ENCODE measurements at places on chromosomes 4 and X.

DNA sequence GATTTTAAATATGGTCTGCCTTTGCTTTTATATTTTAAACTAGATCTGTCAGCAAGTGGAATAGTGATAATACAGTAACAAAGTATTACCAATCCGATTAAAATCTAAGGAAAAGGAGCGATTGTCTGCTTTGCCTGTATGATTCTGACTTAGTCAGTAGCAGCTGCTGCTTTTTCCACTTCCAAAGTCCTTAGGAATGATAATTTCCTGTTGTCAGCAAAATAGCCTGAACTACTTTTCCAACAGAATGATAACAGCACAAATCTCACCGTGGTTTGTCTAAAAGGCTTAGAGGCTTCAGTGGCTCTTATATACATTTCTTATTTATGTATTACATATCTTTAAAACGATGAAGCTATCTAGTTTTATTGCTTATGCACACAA, 290.0 kb downstream of the ANK2 start:
- DNase-seq = no peak

GRCh38 chrX:56765811-56766553, 36.9 kb downstream of the NBDY start:
- DNase-seq = no peak

DNA sequence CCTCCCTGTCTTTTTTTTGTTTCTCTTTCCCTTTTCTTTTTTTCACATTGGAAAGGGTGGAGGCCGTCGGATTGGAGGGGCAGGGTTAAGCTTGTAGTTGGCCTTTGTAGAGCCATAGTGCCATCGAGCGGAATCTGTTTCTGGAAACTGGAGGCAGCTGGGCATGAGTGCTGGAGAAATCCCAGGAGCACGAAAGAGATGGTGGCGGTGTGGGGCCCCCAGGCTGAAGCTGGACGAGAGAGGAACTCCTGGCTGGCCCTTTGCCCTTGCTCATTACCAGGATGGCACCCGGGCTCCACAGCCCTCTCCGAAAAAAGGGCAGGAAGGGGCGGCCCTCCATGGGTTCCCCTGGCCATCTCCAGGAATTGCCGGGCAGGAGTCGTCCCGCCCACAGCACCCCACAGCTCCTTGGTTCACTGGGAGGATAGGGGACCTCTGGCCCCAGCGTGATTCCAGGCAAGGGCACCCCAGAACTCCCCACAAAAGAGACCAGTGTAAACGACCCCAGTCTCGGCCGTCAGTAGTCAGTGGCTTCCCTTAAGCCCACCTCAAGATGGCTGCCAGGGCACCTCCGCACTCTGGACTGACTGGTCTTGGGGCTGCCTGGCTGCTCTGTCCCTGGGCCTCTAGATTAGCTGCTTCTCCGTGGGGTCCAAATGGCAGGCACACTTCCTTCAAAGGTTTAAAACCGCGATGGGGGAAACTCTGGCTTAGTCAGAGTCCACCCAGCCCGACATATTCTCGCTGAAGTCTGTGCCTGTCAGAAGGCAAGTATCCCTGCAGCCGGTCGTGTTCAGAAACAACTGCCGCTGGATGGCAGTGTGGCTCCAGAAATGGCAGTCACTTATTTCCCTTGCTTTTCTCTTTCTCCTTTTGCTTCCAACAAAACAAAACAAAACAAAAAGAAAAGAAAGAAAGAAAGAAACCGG, 74.1 kb downstream of the NBDY start:
- peak; percentile 60 for DNase-seq

DNA sequence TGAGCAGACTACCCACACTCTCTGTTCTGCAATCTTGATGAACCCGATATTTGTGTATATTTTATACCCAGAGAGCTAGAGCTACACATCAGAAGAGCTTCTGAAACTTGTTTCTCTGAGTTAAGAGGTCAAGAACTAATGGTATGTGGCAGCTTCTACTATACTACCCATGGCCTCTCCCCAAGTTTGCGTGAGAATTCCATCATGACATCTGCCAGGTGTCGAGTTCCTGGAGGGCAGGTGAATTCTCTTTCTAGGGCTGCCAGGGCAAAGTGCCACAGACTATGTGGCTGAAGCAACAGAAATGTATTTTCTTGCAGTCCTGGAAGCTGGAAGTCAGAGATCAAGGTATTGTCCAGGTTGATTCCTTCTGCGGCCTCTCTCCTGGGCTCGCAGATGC, 4.4 kb downstream of the SORCS2 start:
- DNase-seq = no peak

DNA sequence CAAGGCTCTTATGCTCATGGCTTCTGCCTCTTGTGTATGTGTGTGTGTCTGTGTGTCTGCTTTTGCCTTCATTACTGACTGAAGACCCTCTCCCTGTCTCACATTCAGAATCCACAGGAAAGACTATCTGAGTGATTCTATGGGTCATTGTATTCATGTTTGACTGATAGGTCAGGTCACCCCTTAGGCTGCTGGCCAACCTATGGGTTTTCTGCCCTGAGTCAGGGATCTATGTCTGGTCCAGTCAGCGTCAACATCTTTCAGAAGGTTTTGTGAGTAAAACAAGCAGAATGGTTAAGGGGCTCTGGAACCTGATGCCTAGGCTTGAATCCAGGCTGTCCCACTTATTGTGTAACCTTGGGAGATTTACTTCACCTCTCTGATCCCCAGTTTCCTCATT, 30.5 kb downstream of the NHSL2 start:
- no peak for DNase-seq

- no peak for DNase-seq
Measured at GRCh38 chr4:67694662-67695061, 6.3 kb downstream of the UBA6 start.

DNA sequence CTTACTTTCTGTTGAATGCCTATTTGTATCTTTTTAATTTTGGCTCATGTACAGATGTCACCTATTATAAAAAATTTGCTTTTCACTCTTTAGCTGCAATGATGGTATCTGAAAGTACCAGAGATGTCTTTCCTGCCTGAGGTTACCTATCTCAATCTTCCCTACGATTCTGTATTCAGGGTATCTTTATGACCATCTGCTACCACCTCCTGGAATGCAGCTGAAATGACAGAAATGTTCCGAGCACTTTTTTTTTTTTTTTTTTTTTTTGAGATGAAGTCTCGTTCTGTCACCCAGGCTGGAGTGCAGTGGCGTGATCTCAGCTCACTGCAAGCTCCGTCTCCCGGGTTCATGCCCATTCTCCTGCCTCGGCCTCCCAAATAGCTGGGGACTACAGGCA, 136.4 kb downstream of the REPS2 start:
- DNase-seq = peak; percentile 59

GRCh38 chrX:112844250-112844649, 3.6 kb upstream of the AMOT start:
- DNase-seq = no peak

- peak; percentile 24 for DNase-seq
Measured at GRCh38 chr4:98845960-98846359, 83.0 kb downstream of the EIF4E start.

DNA sequence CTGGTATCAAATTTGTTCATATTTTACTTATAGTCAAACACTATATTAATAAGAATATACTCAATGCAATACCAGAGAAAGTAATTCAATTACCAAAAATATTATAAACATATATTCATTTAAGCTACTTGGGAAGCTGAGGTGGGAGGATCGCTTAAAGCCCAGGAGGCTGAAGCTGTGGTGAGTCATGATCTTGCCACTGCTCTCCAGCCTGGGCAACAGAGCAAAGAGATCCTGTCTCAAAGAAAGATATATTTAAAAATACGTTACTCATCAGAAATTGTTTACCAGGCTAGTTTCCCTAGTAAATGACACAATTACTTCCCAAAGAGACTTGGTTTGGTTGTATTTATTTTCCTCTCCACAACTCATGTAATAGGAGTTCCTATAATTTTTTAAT, 433.6 kb downstream of the GASK1B start:
- DNase-seq = peak; percentile 59
